GM23248 (cell line): ENCODE measurements at places on chromosomes 16 and 17. TPM values are rescaled to one million over a fixed set of nuclear protein-coding genes. Genes with fewer than 3 reads are reported as not detected.

The KRTAP4-5 gene
- not detected in 2 replicates for total RNA-seq

The CYBC1 gene
- total RNA-seq, result 66.5 and 93.6 TPM in 2 replicates

The NPIPB13 gene
- 2.5 and 4.0 TPM in 2 replicates for total RNA-seq

The KRT14 gene
- 0.25 TPM in 1 of 2 replicates, not detected in the other for total RNA-seq

The ABCC6 gene
- not detected in 2 replicates for total RNA-seq

The NPB gene
- total RNA-seq, result 2.4 TPM in 2 replicates

DNA sequence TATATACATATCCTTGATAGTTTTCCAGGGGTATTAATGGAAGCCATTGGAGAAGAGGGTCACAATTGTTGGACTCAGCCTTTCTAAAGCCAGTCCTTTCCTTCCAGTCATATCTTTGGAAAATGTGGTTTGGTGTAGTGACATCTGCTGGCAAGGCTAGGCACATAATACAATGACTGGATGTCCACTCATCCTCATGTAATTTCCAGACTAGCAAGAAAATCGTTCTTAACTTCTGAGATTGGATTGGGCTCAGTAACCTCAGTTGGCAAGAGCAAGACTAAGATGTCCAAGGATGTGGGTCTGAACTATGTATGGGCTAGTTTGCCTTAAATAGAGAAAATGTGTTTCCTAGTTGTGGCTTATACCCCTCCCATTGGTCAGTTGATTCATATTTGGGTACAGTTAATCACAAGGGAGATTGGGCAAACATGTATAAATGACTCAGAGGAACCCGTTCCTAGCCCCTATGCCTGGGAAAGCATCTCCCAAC lies 8.7 kb upstream of the KAT7 start:
- peaks cover 15% of the 10 kb centered on the region for H3K4me1 ChIP-seq
- H3K4me3 ChIP-seq, result no peak overlapping the region
- peak; percentile 95 for DNase-seq
- no peaks in the 10 kb centered on the region for H3K36me3 ChIP-seq
- H3K27me3 ChIP-seq, result no peaks in the 10 kb centered on the region

- H3K27ac ChIP-seq, result no peak within 1 kb of the TSS
- H3K4me1 ChIP-seq, result no peaks in the 10 kb centered on the region
- peaks cover 45% of the 10 kb centered on the region for H3K27me3 ChIP-seq
- H3K36me3 ChIP-seq, result no peaks in the 10 kb centered on the region
- peak within 1 kb of the TSS; percentile 63 for H3K4me3 ChIP-seq
These were observed at the start of gene CBX2 for GRCh38 chr17:79777894-79778503. CBX2 (plus strand) TSS chr17:79778148; CDS start chr17:79778236, 88 bp downstream.

GRCh38 chr17:60393840-60394723 lies 2.1 kb upstream of the USP32 start:
- no peaks in the 10 kb centered on the region for H3K27me3 ChIP-seq
- H3K4me3 ChIP-seq, result no peak overlapping the region
- H3K36me3 ChIP-seq, result no peaks in the 10 kb centered on the region

- peak; percentile 21 for DNase-seq
- H3K4me3 ChIP-seq, result no peak overlapping the region
- peaks cover 22% of the 10 kb centered on the region for H3K4me1 ChIP-seq
- H3K27ac ChIP-seq, result no peak overlapping the region
These were observed 3.6 kb upstream of the SLFN11 start for GRCh38 chr17:35377068-35377467.

GRCh38 chr16:46787909-46788308 lies 39.8 kb upstream of the MYLK3 start:
- no peaks in the 10 kb centered on the region for H3K27me3 ChIP-seq
- H3K27ac ChIP-seq, result no peak overlapping the region
- DNase-seq, result no peak

GRCh38 chr17:80363120-80363515 lies 51.8 kb upstream of the ENDOV start:
- no peak for DNase-seq
- no peaks in the 10 kb centered on the region for H3K27me3 ChIP-seq
- no peaks in the 10 kb centered on the region for H3K4me1 ChIP-seq
- peaks cover 40% of the 10 kb centered on the region for H3K36me3 ChIP-seq
- H3K27ac ChIP-seq, result no peak overlapping the region

- no peak for DNase-seq
- H3K27ac ChIP-seq, result no peak overlapping the region
- no peaks in the 10 kb centered on the region for H3K36me3 ChIP-seq
- H3K27me3 ChIP-seq, result no peaks in the 10 kb centered on the region
- no peaks in the 10 kb centered on the region for H3K4me1 ChIP-seq
- no peak overlapping the region for H3K4me3 ChIP-seq
These were observed 22.0 kb upstream of the GINS2 start for GRCh38 chr16:85710732-85711131.

- H3K27me3 ChIP-seq, result no peaks in the 10 kb centered on the region
- no peak overlapping the region for H3K27ac ChIP-seq
- H3K4me3 ChIP-seq, result no peak overlapping the region
These were observed 165.6 kb downstream of the IRX3 start for GRCh38 chr16:54120846-54121480.
